Activated CD4-positive, alpha-beta T cell treated with anti-CD3 and anti-CD28 coated beads, Interleukin-2, amount 50 U/mL, for 24 hours (primary cell): ENCODE measurements at places on chromosomes 5 and 9.

DNA sequence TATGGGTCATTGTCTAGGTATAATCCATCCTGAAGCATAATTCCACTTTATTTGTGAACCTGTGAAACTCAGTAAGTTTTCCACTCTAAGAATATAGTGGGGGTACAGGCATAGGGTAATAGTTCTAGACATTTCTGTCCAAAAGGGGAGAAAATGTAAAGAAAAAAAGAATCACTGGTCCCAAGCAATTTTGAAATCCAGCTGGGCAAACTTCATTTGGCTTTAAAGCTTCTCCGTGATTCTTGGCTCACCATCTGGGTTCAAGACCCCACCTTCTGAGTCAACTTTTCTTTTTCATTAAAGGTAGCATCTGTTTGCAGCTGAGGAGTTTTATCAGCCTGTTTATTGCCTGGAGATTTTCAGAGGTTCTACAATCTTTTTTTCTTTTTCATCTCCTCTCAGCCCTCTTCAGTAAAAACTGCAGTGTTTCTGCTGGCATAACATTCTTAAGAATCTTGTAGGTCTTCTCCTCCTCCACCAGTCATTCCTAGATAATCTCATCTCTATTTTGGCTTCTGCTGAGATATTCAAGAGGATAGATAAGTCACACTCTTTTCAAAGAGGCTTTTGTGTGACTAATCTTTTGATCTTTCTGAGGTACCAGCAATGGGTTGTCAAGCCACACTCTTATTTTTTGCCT lies 126.1 kb upstream of the PITX1 start:
- DNase-seq = no peak

- DNase-seq = no peak
Measured at GRCh38 chr9:3224931-3225330, 300.9 kb downstream of the RFX3 start.

GRCh38 chr9:70588381-70588780 lies 173.9 kb upstream of the KLF9 start:
- no peak for DNase-seq

DNA sequence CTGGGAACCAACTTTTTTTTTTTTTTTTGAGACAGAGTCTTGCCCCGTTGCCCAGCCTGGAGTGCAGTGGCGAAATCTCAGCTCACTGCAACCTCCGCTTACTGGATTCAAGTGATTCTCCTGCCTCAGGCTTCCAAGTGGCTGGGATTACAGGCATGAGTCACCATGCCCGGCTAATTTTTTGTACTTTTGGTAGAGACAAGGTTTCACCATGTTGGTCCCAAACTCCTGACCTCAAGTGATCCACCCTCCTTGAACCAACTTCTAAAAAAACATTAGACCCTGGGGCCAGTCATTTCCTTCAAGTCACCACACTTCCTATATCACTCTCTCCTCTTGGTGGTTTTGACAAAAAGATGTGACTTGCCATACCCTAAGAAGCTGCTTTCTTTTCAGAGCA lies 10.9 kb upstream of the SHROOM1 start:
- no peak for DNase-seq

DNA sequence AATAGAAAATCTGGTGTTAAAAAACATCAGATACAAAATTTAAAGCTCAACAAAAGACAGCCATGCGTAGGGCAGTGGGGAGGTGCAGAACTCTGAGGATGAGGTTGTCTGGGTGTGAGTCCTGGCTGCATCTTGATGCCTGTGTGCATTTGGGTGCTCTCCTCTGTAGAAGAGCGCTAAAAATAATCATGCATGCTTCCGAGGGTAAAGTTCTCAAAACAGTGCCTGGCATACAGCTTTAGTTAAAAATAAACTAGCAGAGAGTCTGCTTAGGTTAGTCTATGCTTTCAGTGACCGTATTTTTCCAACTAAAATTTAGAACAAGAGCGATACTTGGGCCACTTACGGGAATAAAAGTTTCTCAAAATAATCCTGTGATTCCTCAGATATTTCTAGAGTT lies 55.5 kb upstream of the SPATA31C2 start:
- DNase-seq = no peak

GRCh38 chr9:23477908-23478307 lies 348.1 kb downstream of the ELAVL2 start:
- DNase-seq = no peak
